NCI-H446 (cell line): ENCODE measurements at places on chromosomes 7 and 10.

- DNase-seq: no peak
Measured at GRCh38 chr7:148790131-148790726, 91.5 kb downstream of the CUL1 start.

GRCh38 chr7:151351027-151351426, 9.4 kb downstream of the NUB1 start:
- no peak for DNase-seq

DNA sequence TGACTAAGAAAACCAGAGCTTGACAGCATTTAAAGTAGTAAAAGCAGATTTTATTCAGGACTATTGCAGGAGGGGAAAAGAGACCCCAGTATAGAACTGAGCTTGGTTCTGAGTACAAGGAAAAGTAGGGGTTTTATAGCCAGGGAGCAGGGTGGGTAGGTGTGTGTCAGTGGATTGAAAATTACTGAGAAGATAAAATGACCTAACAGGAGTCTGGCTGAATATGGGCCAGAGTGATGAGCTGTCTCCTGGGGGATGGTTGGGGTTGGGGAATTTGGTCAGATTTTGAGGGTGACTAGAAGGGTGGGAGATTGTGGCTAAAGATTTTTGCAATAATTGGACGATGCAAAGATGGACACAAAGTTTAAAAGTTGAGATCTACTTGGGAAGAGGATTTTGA, 114.0 kb downstream of the ST7 start:
- DNase-seq: no peak

- DNase-seq: no peak
Measured at GRCh38 chr7:32574626-32575025, 79.3 kb downstream of the AVL9 start.
